ENCODE measurements at places on chromosomes 4 and X.

DNA sequence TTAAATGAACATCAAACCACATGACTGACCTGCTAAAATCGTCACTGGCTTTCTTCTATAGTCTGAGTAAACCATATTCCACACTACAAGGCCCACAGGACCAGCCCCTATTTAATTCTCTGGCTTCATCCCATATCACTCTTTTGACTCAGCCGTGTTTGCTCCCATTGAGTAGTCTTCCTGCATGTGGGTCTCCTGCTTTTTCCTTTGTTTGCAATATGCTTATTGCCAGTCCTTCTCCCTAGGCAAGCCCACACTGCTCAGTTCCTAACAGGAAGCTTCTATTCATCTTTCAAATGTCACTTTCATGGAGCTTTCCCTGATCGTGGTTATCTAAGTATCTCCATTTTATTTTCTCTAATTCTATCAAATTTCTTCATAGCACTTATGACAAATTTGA lies 329.6 kb downstream of the RAPGEF2 start:
- no peak for DNase-seq

DNA sequence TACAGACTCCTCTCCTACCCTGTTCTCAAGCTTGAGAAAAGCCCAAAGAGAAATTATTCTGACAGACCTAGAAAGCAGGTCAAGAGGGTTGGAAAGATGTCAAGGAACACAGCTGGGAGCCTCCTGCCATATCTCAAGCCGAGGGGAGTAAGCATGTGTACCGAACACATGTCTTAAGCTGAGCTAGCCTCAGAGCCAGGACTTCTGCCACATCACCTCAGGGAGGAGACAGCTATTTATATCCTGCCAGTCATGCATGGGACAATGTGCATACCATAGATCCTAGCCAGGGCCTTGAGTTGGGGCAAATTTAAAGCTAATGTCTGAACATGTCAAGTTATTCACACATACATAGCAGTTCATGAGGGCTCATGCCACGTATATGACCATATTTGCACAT lies 11.8 kb downstream of the TMEM31 start:
- no peak for DNase-seq

DNA sequence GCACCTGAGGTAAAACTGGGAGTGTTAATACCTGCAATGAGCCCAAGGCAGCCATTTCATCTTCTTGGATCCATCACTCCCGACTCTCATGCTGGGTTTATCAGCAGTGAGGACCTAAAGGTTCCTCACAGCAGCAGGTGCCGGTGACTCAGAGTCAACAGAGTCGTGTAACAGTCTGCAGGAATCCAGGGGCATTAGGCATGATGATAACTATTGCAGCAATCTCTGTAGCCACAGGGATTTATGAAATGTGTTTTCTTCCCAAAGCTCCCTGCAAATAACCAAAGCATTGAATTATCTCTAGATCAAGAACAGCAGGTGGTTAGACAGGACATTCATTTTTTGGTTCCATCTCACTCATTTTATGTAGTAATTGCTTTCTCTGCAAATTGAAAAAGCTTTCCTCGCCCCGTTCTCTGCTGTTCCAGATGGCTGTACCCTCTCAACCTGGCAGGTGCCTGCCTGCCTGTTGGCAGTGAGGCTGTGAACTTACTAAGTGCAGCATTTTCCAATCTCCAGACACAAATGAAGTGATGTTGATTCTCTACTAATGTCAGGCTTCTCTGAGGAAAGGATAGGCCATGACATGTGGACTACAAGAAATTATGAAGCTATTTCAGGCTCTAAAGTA lies 48.1 kb upstream of the TSPAN7 start:
- DNase-seq = no peak

GRCh38 chr4:165626316-165626715 lies 246.7 kb upstream of the TLL1 start:
- no peak for DNase-seq

- DNase-seq = no peak
Measured at GRCh38 chr4:2250357-2251072, 8.6 kb upstream of the HAUS3 start.

DNA sequence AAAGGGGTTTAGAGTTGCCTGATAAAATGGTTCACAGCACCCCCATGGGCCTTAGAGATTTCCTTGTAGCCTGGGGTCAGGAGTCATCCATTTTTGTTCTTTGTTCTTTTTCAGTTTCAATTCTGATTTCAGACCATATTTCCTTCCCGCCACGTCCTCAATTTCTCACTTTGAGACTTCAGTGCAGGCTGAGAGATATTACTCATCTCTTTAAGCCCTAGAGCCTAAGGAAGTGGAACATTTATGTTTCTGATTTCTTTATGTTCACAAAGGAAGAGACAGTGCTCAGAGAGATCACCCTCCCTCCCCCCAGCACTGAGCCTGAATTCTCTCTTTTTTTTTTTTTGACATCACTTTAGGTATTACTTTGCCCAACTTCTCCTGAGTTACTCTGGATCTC lies 56.3 kb downstream of the MSN start:
- DNase-seq = no peak

- no peak for DNase-seq
Measured at GRCh38 chr4:118839221-118839927, 3.4 kb upstream of the SEC24D start.

DNA sequence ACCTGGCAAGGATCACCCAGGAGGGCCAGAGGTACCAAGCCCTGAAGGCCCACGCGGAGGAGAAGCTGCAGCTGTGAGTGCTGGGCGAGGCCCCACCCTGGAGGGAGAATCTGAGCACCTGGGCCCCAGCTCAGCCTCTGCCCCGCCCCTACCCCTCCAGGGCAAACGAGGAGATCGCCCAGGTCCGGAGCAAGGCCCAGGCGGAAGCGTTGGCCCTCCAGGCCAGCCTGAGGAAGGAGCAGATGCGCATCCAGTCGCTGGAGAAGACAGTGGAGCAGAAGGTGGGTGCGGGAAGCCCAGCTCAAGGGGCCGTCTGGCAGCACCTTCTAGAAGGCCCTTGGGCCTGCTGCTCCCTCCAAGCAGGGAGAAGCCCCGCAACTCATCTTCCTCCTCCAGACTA lies 23.2 kb downstream of the TACC3 start:
- no peak for DNase-seq

GRCh38 chr4:147288512-147288911 lies 192.4 kb upstream of the EDNRA start:
- DNase-seq = no peak

GRCh38 chr4:23835774-23836478 lies 53.9 kb downstream of the PPARGC1A start:
- DNase-seq = no peak

GRCh38 chr4:61185288-61185687 lies 14.8 kb upstream of the ADGRL3 start:
- no peak for DNase-seq

DNA sequence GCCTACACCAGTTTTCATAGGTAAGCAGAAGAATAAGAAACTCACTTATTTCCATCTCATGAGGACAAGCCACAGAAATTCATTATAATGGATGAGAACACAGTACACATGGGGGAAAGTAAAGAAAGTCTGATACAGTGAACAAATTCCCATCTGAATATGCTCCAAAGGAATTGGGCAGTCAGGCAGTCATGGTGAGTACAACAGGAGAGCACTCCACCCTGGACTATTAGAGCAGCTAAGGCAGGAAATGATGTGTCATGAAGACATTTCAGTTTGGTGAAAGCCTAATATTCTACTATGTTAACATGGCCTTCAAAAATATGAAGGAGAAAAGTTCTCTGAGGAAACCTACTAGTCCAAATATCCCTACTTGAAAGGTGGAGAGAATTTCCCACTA lies 92.0 kb upstream of the PRDX4 start:
- DNase-seq = no peak

DNA sequence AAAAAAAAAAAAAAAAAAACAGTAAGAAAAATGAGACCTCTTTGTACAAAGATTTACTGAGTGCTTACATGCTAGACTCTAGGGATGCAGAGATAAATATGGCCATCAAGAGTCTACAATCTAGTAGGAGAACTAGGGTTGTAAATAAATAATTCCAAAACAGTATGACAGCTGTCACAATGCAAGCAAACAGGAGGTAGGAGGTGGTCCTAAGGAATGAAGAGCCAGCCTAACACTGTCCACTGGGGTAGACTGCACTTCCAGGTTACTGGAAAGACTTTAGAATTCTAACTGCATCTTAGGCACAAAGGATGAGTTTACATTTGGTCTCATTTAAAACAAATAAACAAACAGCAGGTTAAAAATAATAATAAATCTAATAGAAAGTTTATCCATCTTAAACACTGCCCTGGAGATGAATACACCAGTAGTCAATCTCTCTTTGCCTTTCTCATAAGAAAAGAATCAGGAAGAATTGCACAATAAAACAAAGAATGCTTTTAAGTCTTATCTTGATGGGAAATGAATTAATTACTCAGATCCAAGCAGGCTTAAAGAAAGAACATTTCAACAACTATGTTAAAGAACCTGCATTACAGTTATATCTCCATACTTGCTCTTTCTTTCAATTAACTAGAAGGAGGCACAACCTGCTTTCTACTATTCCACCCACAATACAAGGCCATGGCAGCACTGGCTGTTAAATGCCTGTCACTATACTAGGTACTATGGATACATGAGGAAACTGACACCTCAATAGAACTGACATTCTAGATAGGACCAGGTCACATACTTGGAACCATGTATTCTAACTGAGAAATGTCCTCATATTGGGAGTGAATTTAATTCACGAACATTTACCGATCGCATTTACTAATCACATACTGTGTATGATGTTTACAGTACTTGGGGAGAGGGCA lies 12.7 kb downstream of the ADGRA3 start:
- no peak for DNase-seq

DNA sequence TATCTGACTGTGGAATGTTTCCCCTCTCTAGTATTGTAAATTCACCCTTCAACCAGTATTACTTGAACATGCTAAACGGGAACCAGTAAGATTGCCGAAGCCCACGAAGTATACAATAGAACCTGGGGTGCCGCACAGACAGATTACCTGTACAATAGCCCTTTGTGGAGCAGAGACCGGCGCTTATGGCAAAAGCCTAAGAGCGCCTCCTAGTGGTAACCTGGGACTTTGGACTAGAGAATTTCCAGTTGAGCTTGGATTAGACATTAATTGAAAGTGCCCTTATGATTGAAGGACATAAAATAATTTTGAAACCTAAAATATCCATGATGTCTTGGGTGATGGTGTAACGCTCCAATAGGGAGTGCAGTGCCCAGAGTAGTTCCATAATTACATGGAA lies 14.1 kb downstream of the ZNF157 start:
- peak; percentile 5 for DNase-seq

- no peak for DNase-seq
Measured at GRCh38 chrX:65750674-65751469, 83.4 kb downstream of the MSN start.

- no peak for DNase-seq
Measured at GRCh38 chr4:3805026-3805425, 38.8 kb downstream of the ADRA2C start.

- no peak for DNase-seq
Measured at GRCh38 chr4:65918872-65919271, 248.6 kb upstream of the EPHA5 start.

DNA sequence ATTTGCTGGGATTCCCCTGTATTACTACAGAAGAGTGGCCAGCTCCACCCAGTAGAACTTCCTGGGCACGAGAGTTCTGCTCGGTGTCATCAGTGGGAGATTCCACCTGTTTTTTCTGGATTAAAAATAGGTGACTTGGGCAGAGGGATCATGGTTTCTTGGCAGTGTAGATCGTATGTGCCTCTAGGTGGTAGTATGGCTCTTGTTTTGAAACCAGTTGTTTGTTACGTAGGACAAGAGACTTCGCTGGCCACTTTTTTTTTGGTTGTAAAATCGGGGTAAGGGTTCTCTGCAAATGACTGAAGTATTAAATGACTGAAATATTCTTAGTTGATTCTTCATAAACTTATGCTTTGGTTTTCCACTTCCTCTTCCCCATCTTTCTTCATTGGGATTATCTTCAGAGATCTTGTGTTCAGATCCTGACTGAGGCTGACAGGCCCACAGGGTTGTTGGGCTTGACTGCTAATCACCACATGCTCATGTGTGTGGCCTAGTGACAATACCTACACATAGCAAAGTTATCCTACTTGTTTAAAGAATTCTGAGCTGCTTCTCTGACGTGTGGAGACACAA lies 43.8 kb upstream of the WDR1 start:
- no peak for DNase-seq
